ENCODE measurements at places on chromosomes 5 and 9.

DNA sequence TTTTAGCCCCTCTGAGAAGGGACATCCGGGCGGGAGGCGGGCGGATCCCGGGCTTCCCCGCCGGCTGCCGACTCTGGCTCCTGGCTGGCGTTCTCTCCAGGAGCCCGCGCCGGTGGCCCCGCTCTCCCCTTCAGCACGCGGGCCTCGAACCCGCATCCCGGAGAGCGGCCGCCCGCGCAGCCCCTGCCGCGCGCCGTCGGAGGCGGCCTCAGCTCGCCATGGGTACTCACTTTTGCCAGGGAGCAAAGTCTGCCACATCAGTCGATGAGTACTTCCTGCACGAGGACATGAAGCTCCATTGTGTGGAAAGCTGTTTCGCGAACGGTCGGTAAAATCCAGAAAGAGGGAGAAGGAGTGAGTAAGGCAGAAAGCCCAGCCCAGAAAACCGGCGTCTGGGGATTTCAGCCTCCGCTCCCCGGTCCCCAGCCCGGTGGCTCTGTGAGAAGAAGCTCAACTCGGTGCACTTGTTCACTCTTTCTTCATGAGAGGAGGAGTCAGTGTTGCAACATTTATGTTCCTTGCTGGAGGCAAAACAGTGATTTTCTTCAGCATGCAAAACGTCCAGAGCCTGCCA, at the start of gene PRLR:
Gene PRLR (minus strand): TSS at position 450 of the 574 bp plus-strand sequence. CDS start 140,867 bp downstream, outside the sequence.
- peak; percentile 28 for DNase-seq

DNA sequence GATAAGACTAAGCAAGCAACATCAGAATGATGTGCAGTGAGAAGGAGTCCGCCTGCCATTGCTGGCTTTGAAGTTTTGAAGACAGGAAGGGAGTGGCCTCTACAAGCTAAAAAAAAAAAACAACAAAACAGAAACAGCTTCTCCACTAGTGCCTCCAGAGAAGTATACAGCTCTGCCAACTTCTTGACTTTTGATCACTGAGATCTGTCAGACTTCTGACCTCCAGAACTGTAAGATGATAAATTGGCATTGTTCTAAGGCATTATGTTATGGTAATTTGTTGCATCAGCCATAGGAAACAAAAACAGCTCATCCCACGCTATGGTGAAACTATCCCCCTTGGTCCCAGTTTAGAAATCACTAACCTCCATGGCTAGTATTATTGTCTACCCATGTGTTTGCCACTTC, 131.0 kb upstream of the VCAN start:
- no peak for DNase-seq

DNA sequence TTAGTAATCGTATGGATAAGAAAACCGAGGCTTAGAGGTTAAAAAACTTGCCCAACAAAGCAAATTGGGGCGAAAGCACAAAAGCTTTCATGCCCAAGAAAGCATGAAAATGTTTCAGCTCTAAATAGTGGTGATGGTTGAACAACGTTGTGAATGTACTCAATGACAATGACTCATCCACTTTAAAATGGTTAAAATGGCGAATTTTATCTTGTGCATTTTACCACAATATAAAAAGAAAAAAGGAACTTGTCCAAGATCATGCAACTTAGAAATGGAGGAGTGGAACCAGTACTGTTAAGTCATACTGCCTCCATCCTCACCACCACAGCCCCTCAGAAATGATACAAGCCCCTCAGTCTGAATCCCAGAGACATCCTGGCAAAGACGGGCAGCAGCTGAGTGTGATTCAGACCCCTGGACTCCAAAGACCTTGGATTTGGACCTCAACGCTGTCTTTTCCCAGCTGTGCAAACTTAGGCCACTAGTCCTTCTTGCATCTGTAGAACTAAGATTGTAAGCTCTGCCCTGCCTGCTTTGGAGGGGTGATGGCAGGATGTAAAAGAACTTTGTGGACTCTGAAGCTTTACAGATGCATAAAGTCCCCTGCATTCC, 158.4 kb downstream of the GABBR2 start:
- no peak for DNase-seq

DNA sequence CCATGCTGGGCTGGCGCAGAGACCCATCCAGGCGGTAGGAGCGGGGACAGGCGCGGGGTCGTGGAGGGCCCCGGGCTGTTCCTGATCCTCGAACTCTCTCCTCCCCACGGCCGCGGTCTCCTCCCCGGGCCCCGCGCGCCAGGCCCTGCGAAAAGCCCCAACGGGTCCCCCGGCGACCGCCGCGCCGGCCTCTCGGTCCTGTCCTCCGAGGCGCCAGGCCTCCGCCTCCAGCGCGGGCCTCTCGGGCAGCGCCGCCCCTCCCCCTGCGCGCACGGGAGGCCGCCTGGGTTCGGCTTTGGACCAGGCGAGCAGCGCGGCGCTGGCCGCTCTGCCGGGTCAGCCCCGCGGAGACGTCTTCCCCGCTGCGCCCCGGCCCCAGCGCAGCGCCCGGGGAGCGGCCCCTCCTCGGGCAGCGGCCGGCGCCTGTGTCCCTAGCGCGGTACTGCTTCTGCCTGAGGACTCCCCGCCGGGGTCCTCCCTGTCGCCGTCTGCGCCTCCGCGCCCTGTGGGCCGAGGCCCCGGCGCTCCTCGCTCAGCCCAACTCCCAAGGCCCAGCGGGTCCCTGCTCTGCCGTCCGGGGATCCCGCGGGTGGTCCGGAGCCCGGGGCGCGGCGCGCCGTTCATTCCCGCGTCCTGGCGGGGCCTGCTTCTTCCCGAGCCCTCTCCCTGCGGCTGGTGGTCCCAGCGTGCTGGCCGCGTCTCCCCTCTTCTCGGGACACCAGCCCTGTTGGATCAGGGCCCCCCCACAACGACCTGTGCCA, 13.4 kb downstream of the COL23A1 start:
- no peak for DNase-seq

DNA sequence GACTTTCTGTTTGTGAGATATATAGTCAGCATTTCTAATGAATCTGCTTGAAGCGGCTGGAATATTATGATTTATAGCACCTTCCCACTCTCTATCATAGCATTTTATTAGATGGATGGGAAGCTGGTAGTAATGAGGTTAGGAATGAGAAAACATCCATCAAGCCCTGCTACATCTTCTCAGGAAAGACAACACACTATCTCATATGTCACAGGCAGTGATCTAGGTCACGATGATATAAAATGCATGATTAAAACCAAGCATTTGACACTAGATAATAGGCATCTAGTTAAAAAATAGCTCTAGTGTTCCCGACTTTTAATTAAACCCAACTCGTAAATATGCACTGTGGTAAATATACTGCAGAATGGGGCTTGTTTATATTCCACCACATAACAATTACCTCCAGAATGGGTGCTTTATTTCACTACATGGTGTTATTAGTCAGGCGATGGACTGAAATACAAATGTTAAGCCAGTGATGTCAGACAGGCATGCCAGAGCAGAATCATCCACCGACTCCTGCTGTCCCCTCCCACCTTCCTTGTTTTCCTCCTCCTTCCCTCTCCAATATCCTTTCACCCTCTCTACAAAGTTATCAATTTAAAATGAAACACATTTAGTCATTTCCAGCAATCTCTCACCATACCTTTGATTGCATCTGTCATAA, 286.8 kb downstream of the SPATA31D1 start:
- DNase-seq = peak; percentile 40
